ENCODE measurements at places on chromosomes 7 and 10. TPM values are rescaled to one million over a fixed set of nuclear protein-coding genes. Genes with fewer than 3 reads are reported as not detected.

Gene PDZD7
- 0.25 TPM for total RNA-seq

Gene SCIN
- total RNA-seq = not detected

DNA sequence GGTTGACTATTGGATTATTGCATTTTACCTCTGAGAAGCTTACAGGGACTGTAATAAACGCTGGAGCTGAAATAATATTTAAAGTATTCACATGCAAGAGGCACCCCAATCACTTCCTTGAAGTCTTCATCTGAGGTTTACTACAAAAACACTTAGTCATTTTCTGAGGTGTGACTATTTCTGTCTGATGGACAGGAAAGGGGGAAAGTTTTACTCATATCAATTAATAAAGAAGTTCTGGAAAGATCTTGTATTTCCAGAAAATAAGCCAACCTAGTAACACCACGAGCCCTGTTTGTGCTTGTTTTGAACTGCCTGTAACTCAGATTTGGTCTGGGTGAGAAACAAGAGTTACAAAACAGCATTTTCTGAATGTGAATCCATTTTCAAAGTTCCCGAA lies 63.9 kb upstream of the PRKCQ start:
- DNase-seq = no peak

DNA sequence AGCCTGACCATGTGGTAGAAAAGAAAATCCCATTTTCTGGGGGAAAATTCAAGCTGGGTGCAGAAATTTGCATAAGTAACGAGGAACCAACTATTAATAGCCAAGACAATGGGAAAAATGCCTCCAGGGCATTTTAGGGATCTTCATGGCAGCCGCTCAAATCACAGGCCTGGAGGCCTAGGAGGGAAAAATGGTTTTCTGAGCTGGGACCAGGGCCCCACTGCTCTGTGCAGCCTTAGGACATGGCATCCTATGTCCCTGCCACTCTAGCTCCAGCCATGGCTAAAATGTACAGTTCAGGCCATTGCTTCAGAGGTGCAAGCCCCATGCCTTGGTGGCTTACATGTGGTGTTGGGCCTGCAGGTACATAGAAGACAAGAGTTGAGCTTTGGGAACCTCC lies 459.0 kb downstream of the PCDH15 start:
- DNase-seq = no peak

Gene CXCL12
- 0.09 TPM for total RNA-seq

- peak; percentile 40 for DNase-seq
Measured at GRCh38 chr10:125629758-125630376, 53.1 kb downstream of the TEX36 start.

Gene NHLRC2
- 38.0 TPM for total RNA-seq

Gene JAKMIP3
- total RNA-seq = 0.31 TPM

GRCh38 chr10:127910464-127910770 lies 3.5 kb downstream of the PTPRE start:
- no peak for DNase-seq

Gene CALHM3
- total RNA-seq = not detected

Gene POR
- total RNA-seq = 61.0 TPM

DNA sequence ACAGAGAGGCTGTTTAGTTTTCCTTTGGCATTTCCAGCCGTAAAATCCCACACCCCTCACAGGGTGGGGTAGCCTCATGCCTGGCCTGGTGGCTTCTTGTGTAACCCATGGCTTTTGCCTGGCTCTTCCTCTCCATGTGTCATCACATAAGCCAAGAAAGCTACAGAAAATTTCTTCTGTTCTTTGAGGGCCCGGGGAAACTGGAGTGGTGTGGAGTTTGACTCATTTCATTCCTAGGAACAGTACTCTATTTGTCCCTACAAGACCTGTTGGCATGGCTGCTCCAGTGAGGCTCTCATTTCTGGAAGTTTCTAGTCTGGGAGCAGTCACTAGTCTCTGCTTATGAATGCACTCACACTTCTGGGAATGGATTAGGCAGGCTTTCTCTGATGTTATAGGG lies 523.9 kb downstream of the SUGCT start:
- DNase-seq = no peak

DNA sequence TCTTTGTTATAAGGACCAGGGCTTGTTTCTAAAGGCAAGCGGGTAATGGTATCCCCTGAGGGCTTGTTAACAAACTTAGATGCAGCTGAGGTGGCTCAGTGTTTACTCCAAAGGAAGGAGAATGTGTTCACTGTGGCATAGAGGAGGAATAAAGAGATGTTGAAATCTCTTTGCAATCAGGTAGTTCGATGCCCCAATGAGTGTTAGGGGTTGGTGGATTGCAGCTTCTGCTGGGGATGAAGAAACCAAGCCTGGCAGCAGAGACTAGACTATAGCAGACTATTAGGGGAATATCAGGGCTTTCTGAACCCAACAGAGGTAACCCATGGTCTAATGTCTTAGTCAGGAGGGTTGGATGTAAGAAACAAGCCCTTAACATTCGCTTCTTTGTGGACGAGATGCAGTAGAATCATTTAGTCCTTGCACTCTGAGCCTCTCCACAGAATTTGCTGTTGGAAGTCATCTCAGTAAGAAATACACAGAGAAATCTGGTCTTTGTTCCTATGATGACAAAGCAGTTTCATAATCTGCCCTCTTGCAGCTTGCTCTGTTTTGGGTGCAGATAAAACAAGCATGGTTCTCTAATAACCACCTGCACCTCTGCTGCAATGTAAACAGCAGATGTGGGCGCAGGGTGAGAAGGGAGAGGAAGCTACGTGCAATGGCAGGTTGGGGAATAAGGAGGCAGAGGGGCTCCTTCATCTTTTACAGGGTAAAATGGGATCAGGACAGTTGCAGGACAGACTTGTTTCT lies 108.6 kb downstream of the NRF1 start:
- no peak for DNase-seq

Gene TRPV6
- total RNA-seq = not detected

GRCh38 chr7:28856656-28857055 lies 101.5 kb downstream of the TRIL start:
- DNase-seq = no peak

Gene HOXA1
- not detected for total RNA-seq

- DNase-seq = no peak
Measured at GRCh38 chr10:71150796-71151195, 61.6 kb upstream of the UNC5B start.

DNA sequence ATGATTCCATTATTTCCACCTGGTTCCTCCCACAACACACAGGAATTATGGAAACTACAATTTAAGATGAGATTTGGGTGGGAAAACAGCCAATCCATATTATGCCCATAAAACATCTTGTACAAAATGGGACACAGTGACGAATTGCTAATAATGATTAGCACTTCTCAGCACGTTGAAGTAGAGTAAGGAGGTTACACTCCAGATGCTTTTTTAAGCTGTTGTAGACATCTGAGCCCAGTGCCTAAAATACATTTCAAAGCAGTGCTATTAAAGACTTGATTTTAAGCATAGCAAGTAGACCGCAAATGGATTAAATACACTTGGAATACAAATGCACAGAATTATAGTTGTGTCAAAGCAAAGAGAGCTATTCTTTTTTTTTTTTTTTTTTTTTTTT lies 105.9 kb downstream of the AASS start:
- DNase-seq = no peak

Gene ODAD2
- 9.7 TPM for total RNA-seq

Gene CYP3A4
- not detected for total RNA-seq

DNA sequence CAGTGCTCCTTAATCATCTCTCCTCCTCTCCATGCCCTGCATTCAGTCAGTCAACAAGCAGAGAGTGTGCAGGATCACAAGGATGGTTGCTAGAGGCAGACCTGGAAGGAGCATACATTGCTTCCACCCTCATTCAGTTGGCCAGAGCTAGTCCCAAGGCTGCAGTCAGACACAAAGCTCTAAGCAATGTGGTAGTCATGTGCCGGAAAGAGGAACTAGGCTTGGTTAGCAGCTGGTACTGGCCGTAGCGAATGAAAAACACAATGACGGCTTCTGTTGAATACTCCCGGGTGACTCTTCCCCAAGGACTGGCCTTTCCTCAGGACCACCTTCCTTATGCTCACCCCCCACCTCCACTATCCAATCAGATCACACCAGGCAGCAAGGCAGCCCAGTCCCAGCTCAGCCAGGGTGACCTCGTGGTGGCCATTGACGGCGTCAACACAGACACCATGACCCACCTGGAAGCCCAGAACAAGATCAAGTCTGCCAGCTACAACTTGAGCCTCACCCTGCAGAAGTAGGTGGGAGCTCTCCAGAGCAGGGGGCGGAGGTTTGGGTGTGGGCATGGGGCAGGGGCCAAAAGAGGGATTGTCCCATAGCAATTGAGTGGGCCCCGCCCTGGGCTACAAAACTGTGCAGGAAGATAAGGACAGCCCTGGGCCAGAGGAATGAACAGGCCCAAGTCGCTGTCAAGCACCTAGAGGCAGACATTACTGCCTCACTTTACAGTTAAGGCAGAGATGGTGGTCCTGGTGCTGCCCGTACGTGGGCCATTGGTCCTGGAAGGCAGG lies 10.9 kb downstream of the LDB3 start:
- DNase-seq = no peak

DNA sequence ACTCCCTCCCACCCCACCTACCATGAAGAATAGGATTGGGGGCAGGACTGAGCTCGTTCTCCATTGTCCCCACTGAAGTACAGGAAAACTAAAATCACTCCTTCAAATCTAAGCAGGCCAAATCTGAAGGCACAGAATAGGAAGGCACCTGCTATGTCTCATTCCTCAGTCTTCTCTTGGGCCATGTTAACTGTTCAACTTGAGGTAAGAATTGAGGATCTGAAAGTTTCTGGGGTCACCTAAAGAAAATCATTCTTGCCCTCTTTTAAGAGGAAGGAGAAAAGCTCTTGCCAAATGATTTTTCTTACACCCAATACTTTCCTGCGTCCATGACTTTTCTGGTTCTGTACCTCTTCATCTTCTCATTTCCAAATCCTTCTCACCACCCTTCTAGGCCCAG lies 4.9 kb downstream of the CPN1 start:
- DNase-seq = no peak

Gene PON3
- total RNA-seq = not detected

GRCh38 chr7:33667196-33667595 lies 238.1 kb upstream of the BMPER start:
- DNase-seq = no peak

GRCh38 chr10:112991888-112992491 lies 41.9 kb downstream of the TCF7L2 start:
- no peak for DNase-seq

Gene CC2D2B
- total RNA-seq = 0.22 TPM

Gene WIPF3
- total RNA-seq = 5.2 TPM
